ENCODE measurements at places on chromosomes 2 and 18.

DNA sequence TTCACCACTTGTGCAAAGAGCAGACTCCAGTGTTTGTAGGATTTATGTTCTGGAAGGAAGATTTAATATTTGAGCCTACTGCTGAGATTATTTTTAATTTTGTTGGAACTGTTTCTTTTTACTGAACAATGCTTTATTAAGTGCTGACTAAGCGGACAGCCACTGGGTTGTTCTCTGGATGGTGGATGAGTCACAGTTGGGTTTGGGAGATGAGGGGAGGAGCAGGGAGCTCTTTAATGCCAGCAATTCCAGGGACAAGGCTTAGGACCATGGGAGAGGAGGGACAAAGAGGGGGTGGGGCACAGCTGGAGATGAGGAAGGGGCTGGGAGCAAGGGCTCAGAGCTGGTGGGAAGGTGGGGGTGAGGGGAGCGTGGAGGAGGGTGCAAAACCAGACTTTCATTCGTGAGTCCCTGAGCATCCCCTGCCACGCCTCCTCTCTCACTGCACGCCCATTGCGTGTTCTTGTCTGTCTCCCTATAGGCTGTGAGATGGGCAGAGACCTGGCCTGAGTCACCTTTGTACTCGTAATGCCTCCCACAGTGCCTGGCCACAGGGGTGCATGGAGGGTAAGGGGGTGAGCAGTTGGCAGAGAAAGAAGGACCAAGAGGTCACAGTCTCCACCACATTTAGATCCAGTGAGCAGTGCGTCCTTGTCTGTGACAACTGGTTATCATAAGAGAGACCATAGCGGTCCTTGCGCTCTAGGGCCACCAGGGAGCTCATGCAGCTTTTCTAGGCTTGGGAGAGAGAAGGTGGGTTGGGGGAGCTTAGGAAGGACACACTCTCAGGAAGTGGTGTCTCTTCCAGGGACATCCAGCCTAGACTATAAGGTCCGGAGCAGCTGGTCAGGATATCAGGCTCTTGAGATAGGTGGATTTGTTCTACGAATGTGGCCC is 18.4 kb downstream of the SLC4A3 start:
- no peak for DNase-seq

DNA sequence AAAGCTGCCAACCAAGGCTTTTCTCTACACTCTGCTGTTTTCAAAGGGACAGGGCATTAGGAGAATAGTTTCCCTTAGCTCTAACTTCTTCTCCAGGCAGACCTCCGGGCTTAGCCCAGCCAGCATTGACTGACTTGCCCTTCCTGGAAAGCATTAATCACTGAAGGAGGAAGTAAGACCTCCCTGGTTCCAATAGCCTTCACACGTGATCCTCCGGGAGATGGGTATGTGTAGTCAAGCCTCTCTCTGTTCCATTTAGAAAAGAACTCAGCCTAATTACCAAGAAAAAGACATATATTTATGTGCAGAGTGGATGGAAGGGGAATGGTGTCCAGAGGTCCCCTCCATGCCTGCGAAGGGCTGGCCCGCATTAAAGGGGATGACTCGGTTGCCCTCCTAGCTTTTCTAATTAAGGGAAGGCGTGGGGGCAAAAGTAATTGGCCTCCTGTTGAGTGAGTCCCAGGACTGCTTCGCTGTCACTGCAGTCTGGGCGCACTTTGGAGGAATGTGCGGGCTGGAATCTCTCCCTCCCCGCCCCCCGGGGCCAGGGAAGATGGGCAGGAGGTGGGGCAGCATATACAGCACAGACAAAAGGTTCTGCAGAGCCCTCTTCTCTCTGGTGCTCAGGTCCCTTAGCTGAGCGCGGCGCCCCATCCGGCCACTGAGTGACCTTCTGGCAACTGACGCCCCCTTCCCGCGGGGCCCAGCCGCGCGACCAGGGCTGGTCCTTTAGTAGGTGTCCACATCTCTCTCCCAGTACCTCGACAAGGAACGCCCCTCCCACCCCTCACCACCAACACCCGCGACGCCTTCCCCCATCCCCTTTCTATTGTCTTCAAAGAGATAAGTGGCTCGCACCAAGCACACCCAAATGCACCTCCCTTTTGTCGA is 686.0 kb downstream of the NRXN1 start:
- no peak for DNase-seq

GRCh38 chr2:19355014-19355405 is 3.4 kb downstream of the OSR1 start:
- DNase-seq, result no peak

GRCh38 chr2:197372592-197372991 is 62.0 kb upstream of the ANKRD44 start:
- DNase-seq, result no peak

DNA sequence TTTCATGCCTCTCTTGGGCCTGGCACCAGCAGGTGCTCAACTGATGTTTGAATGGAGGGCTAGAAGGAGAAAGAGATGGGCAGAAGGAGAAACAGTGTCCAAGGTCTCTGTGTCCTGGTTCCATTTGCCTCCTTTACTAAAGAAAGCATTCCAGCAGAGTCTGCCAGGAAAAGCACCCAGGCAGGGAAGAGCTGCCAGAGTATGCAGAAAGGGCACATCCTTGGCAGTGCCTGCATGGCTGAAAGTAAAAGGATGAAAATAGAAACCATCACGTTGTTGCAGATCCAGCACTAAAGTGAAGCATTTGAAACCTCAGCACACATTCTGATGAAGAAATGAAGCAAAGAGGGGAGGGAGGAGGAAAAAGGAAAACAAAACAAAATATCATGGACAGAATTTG is 142.2 kb downstream of the ESCO1 start:
- DNase-seq, result no peak

DNA sequence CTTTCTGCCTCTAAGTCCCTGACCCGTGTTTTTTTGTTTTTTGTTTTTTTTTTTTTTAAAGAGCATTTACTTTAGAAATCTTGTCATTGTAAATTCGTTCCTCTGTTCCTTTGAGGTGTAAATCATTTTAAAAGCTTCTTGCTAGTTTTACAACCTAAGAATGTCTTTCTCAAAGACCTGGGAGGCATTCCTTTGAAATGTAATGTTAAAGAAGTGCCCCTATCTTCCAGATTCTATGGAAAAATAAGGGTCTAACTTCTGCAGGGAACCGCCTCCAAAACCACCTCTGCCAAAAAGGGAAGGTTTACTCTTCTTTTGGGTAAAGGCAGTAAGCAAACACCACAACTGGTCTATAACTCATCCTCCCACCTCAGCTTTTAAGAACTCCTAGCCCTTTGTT is 259.6 kb upstream of the ZNF804A start:
- no peak for DNase-seq

DNA sequence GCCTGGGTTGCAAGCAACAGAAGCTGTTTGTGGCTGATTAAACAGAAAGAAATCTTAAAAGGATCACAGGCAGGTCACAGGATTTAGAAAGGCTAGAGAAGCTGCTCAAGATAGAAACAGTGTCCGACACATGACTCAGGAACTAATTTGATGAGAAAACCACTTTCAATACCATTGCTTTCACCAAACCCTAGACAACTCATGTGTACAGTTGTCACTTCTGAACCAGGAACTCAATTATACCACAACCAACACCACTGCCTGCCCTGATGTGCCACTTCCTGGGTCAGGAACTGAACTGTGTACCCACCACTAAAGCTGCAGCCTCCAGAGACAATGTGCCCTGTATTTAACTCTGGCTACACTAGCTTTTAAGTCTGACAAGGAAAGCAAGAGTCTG is 56.0 kb downstream of the TMEM247 start:
- DNase-seq, result peak; percentile 42

GRCh38 chr2:127676906-127677305 is 1.6 kb upstream of the LIMS2 start:
- DNase-seq, result no peak

DNA sequence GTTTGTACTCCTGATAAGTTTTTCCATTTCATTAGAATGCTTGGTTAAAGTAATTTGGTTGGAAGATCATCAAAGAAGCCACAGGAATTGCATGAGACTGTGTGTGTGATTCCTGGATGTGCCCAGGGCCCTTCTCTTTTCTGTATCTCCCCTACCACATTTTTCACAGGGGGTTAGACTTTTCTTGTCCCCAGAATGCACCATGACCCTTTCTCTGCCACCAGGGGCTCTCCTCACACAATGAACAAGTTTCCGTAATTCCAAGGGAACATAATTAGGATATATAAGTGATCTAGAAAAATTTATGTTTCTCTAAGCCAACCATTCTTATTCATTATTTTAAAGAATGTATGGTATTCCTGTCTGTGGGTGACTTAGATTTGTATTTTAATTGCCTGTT is 291.8 kb downstream of the NEDD4L start:
- DNase-seq, result no peak

DNA sequence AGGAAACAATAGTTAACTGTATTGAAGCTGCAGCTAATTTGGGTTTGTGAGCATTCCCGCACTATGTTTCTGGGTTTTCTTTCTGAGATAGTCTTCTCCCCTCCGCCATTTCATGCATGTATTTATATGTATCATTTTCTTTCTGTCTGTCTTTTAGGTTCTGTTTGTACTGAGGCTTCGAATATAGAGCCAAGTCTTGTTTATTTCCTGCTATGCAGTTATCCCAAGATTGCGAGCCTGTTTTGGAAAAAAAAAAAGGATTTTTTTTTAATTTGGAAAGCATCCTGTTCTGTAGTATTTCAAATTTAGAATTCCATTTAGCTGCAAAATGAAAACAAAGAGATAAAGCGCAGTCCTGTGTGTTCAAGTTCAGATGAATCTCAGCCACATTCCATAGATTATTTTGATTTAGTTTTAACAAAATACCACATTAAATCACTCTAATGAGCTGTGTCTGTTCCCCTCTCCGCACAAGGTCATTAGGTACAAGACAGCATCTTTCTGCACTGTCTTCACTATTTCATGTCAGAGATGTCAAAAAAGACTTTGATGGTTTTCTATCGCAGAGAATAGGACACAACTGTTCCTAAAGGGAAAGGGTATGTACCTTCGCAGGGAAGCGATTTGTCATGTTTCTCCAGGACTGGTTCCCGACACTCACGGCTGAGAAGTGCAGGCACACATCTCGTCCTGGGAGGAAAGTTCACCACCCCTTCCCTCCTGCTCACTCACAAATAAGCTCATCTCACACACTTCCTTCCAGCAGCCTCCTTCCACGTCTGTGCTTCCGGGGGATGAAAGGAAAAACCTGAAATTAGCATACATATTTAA is 443.4 kb downstream of the ZNF516 start:
- no peak for DNase-seq

- DNase-seq, result no peak
Observed at GRCh38 chr2:182622231-182622630, 93.8 kb upstream of the DNAJC10 start.

DNA sequence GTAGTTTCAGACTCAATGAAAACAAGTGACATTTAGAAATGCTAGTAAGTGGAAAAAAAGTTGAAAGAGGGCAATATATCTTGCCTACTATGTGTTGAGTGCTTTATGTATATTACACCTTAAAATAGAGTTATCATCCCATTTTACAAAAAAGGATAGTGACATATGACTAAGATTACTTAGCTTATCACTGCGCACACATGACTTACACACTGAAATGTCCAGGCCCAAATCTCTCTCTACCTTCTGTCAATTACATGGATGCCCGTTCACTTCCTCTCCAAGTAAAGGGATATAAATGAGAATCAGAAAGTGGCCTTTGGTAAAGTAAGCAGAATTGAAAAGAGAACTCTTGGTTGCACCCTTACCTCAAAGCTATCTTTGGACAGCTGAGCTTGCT is 3.6 kb upstream of the PARD3B start:
- DNase-seq, result no peak

- DNase-seq, result no peak
Observed at GRCh38 chr2:109517118-109517889, 96.5 kb downstream of the SEPTIN10 start.

GRCh38 chr2:235669983-235670962 is 176.4 kb downstream of the AGAP1 start:
- no peak for DNase-seq

DNA sequence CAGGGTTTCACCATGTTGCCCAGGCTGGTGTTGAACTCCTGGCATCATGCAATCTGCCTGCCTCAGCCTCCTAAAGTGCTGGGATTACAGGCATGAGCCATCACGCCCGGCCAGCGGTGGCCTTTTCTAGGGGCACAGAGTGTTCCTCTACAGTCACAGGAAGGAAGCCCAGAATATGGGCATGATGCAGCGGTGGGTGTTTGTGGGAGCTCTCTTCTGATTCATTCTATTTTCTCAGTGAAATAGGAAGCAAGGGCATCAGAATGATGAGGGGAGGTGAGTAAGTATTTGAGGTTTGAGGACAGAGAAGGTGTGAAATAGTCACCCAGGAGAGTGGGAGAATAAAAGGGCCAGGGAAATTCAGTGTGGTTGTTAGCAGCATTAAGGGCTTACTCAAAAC is 70.3 kb upstream of the PSME4 start:
- DNase-seq, result peak; percentile 31

GRCh38 chr2:174606336-174606735 is 8.7 kb upstream of the WIPF1 start:
- peak; percentile 68 for DNase-seq

- no peak for DNase-seq
Observed at GRCh38 chr2:60546756-60547420, 6.6 kb downstream of the BCL11A start.

- no peak for DNase-seq
Observed at GRCh38 chr18:55085557-55086285, 126.5 kb upstream of the CCDC68 start.

- no peak for DNase-seq
Observed at GRCh38 chr2:22326250-22326649, 1058.7 kb upstream of the KLHL29 start.
